ENCODE measurements at places on chromosomes 3 and 15. TPM values are rescaled to one million over a fixed set of nuclear protein-coding genes. Genes with fewer than 3 reads are reported as not detected.

DNA sequence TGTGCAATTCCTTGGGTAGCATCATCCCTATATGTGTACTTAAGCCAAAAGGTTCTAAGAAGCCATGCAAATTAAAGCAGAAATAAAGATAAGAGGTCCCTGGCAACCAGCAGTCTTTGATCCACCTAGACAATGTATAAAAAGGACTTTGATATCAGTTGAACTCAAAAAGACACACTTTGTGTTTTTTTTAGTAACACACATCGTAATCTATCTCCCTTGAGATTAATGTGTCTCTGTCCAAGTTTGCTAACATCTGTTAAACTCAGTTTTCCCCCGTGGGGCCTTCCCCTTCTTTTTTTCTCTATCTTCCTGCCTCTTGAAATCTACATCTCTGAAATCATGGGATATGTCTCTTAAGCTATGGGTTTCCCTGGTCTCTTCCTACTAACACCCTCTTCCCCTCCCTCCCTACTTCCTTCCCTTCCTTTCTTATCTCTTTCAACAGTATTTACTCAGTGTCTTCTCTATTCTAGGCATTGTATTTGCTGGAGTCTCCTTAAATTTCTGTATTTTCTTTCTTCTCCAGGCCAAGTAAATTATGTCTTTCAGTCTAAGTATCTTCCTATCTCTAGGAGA is 27.7 kb downstream of the ALDH1A2 start:
- no peak for DNase-seq

DNA sequence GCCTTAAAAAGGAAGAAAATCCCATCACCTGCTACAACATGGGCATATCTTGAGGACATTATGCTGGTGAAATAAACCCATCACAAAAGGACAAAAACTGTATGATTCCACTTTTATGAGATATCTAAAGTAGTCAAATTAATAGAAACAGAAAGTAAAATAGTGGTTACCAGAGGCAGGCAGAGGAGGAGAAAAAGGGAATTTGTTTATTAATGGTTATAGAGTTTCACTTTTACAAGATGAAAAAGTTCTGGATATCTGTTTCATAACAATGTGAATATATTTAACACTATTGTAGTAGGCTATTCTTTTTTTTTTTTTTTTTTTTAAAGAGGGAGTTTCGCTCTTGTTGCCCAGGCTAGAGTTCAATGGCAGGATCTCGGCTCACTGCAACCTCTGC is 40.4 kb downstream of the DPH3 start:
- DNase-seq = no peak

- DNase-seq = no peak
Observed at GRCh38 chr3:132001036-132001435, 33.8 kb downstream of the CPNE4 start.

DNA sequence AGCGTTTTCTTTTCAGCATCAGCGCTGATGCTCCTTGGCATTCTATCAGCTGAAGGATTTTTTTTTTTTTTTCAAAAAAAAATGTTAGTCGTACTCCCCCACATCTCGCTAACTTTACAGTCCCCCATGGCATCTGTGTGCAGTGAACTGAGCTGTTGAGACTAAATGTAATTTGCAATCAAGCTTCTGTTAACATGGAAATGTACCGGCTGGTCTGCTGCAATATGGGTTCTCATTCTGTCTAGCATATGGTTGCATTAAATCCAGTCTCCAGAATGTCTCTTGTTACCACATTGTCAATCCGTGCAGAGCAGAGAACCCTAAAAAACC is 32.2 kb upstream of the TPRG1 start:
- no peak for DNase-seq

DNA sequence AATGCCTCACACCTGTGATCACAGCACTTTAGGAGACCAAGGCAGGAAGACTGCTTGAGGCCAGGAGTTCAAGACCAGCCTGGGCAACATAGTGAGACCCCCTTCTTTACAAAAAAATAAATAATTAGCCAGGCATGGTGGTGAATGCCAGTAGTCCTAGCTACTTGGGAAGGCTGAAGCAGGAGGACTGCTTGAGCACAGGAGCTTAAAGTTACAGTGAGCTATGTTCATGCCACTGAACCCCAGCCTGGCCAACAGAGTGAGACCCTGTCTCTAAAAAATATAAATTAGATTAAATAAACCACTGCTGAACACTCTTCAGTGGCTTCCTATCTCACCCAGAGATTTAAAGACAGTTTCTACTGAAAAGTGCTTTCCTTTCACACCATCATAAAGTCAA is 6.2 kb downstream of the IFT80 start:
- no peak for DNase-seq

DNA sequence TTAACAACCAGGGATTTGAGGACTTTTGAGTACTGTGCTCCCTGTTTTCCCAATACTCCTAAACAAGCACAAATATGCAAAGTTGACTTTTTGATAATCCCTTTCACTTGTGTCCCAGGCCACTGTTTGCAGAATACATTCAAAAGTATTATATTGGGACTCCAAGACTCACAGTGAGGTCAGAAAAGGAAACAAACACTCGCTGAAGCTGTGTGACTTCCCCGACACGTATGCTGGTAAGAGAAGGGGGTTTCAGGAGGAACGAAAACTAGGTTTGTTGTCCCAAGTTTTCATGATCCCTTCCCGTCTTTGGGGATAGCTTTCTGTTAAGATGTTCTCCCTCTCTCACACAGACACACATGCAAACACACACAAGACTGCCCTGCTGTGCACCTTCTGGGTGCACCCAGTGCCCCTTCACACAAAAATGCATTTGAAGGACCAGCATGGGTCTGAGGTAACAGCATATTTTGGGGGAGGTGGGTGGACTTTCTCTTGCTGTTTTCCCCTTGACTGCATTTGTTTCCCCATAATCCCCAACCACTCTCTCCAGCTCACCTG is 225.2 kb upstream of the PRICKLE2 start:
- DNase-seq = no peak

GRCh38 chr3:55686426-55687254 is 199.5 kb upstream of the WNT5A start:
- DNase-seq = no peak

DNA sequence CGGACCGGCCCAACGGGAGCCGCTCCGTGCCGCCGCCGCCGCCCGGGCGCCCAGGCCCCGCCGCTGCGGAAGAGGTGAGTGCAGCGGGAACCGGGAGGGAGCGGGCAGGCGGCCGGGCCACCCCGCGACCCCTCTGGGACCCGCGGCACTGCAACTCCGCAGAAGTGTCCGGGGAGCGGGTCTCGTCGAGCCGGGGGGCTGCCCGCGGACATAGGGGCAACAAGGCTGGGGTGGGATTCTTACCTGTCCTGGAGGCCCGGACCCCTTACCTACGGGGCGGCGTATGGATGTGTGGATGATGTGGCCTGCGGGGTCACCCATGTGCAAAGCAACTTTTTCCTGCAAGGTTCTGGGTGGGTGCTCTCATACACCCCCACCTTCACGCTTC is 361 bp downstream of the SEMA3F start:
- no peak for DNase-seq

- DNase-seq = no peak
Observed at GRCh38 chr3:128266453-128266852, 113.2 kb downstream of the EEFSEC start.

DNA sequence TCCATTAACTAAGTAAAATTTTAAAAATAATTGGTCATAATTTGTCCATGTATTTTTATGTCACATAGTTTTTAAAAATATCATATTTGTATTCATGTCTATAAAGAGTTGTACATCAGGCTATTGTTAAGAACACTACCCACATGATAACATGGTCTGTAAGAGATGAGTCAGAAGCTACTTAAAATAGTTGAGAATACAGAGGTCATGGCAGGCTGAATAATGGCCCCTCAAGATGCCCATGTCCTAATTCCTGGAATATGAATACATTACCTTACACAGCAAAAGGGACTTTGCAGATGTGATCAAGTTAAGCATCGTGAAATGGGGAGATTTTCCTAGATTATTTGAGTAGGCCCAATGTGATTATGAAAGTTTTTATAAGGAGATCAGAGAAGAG is 782.9 kb upstream of the GOLIM4 start:
- DNase-seq = no peak

Gene FBLN2
- 131 TPM for polyA plus RNA-seq

Gene KAT2B
- polyA plus RNA-seq = 4.5 TPM

Gene CCR1
- polyA plus RNA-seq = not detected

Gene SPESP1
- 11.7 TPM for polyA plus RNA-seq

Measured in BJ (cell line).